ENCODE measurements at places on chromosomes 7 and 10. TPM values are rescaled to one million over a fixed set of nuclear protein-coding genes. Genes with fewer than 3 reads are reported as not detected.

Gene AASS
- polyA plus RNA-seq: 207 TPM

Gene RARRES2
- polyA plus RNA-seq: 441 TPM

Gene AKR1C4
- polyA plus RNA-seq: not detected

Gene ACTL6B
- 4.5 TPM for polyA plus RNA-seq

Gene ANTXRL
- not detected for polyA plus RNA-seq

Gene NPFFR1
- 0.02 TPM for polyA plus RNA-seq

Gene IFRD1
- 23.0 TPM for polyA plus RNA-seq

Gene CRHR2
- 1.3 TPM for polyA plus RNA-seq

Gene PON3
- not detected for polyA plus RNA-seq

Gene CLCN1
- polyA plus RNA-seq: 0.36 TPM

Gene TEX47
- not detected for polyA plus RNA-seq

Data from H1 (cell line).